G401 (cell line): ENCODE measurements at places on chromosomes 16 and 17.

- DNase-seq: no peak
These were observed 35.7 kb upstream of the MYLK3 start for GRCh38 chr16:46783800-46784199.

- no peak for DNase-seq
These were observed 916 bp downstream of the HEATR3 start for GRCh38 chr16:50066482-50067289.

GRCh38 chr17:55314784-55315491 is 50.2 kb downstream of the HLF start:
- DNase-seq: no peak

DNA sequence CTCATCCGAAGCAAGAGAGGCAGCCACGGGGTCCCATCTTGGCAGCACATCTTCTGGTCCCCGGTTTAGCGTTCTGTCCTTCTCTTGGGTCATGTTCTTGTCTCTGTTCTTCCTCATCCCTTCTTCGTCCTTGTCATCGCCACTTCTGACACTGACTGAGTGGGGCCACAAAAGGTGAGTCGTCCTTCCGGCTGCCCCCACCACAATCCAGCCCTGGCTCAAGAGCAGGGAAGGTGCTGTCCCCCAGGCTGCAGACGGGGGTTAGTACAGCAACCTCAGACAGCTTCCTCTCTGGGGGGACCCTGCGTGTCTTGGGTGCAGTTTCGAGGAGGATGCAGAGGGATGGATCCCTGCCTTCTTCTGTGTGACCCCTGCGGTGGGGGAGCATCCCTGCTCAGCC is 21.8 kb downstream of the NAA60 start:
- no peak for DNase-seq

GRCh38 chr17:66339561-66339960 is 37.1 kb downstream of the PRKCA start:
- DNase-seq: no peak

DNA sequence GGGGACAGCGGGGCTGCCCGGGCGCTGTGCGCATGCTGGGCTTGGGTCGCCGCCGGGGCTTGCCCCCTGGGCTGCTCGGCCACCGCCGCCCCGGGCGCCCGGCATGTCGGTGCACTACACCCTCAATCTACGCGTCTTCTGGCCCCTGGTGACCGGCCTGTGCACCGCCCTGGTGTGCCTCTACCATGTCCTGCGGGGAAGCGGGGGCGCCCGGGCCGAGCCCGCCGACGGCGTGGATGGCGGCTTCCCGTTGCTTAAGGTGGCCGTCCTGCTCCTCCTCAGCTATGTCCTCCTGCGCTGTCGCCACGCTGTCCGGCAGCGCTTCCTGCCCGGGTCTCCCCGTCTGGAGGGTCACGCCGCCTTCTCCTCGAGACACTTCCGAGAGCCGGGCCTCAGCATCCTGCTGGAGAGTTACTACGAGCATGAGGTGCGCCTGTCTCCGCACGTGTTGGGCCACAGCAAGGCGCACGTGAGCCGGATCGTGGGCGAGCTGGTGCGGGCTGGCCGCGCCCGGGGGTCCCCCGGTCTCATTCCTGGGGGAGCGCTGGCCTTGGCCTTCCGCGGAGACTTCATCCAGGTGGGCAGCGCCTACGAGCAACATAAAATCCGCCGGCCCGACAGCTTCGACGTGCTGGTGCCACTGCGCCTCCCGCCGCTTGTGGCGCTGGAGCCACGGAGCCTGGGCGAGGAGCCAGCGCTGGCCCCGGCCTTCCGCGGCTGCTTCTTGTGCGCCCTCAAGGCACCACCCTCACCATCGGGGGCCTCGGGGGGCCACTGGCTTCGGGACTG is 789 bp downstream of the ITPRIPL2 start:
- no peak for DNase-seq
